ENCODE measurements at places on chromosomes 6 and 20.
A peak's percentile ranks its signal among the peaks of the same experiment; 100 is the strongest.

GRCh38 chr20:54382419-54382818 lies 93.0 kb upstream of the DOK5 start:
- DNase-seq = no peak

GRCh38 chr6:42095094-42095493 lies 44.8 kb downstream of the TAF8 start:
- no peak for DNase-seq

DNA sequence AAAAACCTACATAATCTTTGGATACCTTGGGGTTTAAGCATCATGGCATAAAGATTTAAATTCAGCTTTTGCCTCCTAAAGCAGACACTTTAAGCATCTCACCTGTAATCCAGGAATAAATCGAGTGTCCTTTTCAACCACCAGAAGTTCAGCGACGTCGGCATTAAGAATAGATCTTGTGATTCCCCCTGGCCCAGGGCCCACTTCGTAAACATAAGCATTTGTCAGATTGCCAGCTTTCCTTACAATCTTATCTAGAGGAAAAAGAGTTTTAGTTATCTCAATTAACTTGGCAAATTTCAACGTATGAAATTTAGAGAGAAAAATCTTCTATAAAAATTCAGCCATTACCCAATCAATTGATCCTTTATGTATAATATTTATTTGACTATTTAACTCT lies 3.2 kb downstream of the TFB1M start:
- no peak for DNase-seq

DNA sequence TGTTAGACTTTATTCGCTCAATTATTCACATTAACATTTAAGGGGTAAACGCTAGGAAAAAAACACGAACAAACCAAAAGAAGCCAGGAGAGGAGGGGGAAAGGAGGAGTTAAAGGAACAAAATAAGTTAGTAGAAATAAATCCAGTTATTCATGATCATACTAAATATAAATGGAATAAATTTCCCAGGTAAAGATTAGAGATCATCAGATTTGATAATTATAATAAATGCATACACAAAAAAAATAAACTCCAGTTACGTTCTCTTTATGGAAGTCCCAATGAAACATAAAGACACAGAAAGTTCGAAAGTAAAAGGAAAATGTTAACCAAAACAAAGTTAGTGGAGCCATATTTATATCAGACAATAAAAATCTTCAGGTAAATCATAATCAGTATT lies 568.7 kb upstream of the NOX3 start:
- DNase-seq = no peak

DNA sequence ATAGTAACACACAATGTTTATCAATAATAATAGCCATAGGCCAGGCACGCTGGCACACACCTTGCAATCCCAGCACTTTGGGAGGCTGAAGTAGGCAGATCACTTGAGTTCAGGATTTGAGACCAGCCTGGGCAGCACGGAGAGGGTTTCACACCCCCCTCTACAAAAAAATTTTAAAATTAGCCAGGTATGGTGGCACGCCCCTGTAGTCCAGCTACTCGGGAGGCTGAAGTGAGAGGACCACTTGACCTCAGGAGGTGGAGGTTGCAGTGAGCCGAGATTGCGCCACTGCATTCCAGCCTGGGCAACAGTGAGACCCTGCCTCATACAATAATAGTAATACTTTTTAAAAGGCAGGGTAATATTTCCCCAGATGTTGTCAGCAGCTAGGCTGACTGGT lies 7.9 kb upstream of the MAPRE1 start:
- no peak for DNase-seq

- DNase-seq = no peak
These were observed 41.3 kb upstream of the MAPK13 start for GRCh38 chr6:36089048-36089447.

DNA sequence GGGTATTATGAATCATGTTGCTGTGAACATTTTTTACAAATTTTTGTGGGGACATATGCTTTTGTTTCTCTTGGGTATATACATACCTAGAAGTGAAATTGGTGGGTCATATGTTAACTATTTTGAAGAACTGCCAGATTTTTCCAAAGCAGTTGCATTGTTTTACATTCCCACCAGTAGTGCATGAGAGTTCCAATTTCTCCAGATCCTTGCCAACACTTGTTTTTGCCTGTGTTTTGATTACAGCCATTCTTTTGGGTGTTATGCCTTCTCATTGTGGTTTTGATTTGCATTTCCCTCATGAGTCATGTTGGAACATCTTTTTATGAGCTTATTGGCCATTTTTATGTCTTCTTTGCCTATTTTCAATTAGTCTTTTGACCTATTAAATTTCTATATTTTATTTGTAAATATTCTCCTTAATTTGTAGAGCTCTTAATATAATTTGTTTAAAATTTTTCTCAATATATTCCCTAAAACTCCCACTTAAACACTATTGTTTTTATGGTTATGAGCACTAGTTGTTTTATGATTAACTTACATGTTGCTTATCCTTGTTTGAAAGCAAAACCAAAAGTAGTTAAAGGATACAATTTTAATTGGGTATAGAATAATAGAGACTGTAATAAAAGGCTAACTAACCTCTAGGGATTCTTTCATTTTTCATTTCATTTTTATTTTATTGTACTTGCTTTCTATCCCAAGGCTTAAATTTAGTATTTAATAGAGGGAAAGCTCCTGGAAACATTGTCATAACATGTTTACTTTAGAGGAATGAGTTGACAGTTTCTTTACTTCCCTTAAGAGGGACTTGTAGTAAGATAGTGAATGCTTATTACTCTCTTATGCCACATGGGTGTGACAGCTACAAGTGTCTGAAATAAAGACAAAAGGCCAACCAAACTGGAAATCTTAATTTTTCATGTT lies 5.5 kb downstream of the UBR2 start:
- DNase-seq = peak; percentile 99

DNA sequence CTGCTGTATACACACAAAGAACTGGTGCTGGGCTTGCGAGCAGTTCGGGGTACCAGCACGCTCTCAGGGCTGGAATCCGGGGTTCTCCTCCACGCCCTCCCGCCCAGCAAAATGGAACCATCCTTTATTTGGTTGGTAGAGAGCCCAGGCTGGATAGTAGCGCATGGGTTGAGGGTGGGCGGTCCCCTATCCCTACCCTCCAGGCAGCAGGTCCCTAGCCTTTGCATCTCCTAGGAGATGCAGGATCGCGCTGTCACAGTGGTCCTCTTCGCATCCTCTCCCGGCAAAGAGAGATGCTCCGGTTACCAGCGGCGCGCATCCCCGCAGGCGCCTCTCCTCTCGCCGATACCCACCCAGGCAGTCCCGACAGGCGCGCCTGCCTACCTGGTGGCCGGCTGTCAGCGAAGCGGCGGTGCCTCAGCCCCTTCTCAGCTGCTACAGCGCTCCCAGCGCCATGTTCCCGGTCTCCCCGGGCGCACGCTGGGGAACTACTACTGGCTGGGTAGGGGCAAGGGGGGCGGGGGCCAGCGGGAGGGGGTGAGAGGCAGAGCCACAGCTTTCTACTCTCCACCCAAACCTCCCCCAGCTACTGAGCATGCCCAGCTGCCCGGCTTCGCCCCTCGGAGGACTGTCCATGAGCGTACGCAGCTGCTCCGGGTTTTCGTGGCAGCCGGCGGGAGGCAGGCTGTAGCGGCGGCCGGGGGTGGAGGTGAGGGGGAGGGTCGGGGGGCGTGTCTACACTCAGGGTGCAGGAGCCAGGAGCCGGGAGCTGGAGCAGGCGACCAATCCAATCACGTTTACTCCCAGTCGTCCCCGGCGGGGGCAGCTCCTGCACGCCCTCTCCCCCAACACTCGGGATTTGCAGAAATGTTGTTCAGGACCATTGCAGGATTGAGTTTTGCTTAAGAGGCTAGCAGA lies at the start of gene PAK5:
TSS of gene PAK5 (minus strand) at position 699 of the 918 bp plus-strand sequence. CDS start 194,748 bp downstream, outside the sequence.
- DNase-seq = peak; percentile 63

DNA sequence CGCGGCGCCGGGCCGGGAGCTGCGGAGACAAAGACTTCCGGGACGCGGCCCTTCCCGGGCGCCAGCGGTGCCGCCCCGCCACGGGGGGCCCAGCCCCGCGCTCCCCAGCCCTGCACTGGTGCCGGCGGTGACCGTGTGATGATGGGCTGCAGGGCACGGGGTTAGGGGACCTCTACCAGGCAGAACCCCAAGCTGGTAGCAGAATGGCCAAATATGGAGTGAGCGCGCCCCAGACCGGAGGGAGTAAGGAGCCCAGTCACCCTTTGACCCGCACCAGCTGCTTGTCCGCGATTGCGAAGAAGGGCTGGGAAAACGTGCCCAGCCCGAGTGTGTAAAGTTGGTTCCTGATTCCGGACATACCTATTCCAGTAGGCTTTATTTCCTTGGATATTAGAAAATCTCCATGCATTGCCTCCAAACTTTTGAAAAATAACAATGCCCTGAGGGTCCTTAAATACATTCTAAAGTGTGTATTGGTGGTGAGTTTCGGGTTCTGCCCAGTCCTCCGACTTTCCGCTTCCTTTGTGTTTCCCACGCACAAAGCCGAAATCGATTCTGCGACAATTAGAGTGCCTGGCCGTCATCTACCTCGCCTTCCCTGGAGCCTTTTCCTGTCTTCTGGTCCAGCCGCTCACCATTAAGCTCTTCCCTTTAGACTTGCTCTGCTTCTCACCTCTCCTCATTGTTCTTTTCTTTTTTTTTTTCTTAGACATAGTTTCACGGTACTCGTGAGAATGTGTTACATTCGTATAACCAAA lies 1.1 kb downstream of the ABRACL start:
- DNase-seq = peak; percentile 44

DNA sequence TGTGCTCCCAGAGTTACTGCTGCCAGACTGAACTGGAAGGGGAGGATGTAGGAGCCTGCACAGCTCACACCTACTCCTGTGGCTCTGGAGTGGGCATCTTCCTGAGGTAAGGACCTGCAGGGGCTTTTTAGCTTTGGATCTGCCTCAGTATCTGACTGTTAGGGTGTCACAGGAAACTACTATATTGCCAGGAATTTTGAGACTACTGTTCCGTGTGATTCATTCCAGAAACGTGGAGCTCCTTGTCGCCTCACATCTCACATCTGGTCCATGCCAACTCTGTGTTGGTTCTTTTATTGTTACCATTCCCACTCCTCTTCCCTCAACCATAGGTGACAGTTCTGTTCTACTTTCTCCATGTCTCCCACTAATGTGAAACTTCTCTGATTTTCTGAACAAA lies 34.1 kb downstream of the PRPH2 start:
- no peak for DNase-seq
